Activated CD4-positive, alpha-beta T cell treated with anti-CD3 and anti-CD28 coated beads, Interleukin-2, amount 10 ng/mL, durations not matched to agents 24 days and 14 days (primary cell): ENCODE measurements at places on chromosomes 5 and 9.
A peak's percentile ranks its signal among the peaks of the same experiment; 100 is the strongest.

GRCh38 chr5:320524-321229 is 837 bp upstream of the AHRR start:
- peak; percentile 64 for DNase-seq

- DNase-seq = peak; percentile 87
Measured at GRCh38 chr9:35749515-35750255, 598 bp downstream of the RGP1 start.

DNA sequence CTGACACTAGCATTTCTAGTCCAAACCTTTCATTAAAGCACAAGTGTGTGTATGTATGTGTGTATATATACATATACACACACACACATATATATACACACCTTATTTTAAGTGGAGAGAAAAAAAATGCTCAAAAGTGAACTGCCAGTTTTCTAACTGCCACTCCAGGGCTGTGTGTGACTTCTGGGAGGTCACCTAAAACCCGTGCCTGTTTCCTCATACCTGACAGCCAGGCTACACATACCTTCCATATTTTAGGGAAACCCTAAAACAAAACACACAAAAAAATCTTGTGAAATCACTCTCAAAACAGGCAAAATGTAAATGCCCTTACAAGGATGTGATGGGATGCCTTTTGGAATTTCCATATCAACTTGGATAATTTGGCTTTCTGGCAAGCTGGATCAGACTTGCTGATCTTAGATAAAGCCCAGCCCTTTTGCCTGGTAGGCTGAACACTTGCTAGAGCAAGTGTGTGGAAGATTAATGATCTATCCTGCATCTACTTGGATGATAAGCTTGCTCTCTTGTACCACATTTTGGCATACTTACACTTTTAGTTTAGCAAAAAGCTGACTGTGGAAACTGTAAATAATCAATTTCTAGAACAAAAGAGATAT is 127.8 kb downstream of the GNAQ start:
- peak; percentile 49 for DNase-seq

GRCh38 chr5:155827949-155828348 is 499.0 kb upstream of the SGCD start:
- DNase-seq = no peak

DNA sequence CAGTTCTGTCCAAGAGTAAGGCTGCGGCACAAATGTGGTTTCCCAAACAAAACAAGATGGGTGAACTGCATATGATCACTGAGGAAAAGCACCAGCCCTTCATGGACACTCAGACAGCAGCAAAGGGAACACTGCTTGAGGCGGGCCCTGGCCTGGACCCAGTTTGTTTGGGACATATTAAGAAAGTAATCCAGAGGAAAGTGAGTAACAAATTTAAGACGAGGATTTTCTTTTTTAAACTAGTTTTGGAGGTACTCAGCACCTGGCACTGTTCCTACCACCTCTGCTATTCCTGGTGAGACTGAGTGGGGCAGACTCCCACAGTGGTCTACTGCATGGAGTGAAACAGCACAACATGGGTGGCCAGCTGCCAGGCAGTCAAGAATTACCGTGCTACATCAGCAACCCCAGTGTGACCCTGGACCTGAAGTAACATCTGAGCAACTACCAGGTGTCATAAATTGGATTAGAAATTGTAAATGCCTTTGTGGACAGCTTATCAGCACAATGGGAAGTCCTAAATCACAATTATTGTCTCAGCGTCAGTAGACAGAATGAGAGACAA is 28.5 kb downstream of the P4HA2 start:
- no peak for DNase-seq

- DNase-seq = no peak
Measured at GRCh38 chr9:12667892-12668291, 25.3 kb upstream of the TYRP1 start.

DNA sequence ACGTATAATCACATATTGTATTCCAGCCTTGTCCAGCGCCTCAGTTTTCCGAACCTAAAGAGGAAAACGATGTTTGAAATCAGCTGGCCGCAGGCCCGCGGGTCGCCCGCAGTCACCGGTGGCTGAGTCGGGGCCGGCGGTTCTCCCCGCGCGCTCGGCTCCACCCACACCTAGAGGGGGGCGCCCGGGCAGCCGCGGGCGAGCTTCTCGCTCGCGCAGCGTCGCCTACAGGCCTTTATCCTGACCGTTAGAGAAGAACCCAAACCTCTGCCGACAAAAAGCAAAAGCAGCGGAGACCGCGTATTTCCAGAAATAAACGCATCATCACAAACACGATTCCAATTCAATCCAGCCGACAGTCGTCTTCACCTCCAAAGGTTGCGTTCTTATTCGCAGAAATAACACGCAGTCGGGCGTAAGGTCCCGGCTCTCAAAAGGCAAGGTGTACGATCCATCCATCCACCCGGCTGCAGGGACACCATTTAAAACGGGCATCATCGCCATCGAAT is 725 bp upstream of the NIPBL start:
- peak; percentile 93 for DNase-seq

- no peak for DNase-seq
Measured at GRCh38 chr9:93668261-93668871, 92.0 kb downstream of the PHF2 start.
